COR-L47 (cell line): ENCODE measurements at places on chromosomes 6 and 20.

GRCh38 chr6:70884074-70884983 lies 72.5 kb downstream of the B3GAT2 start:
- peak; percentile 67 for DNase-seq

- DNase-seq: peak; percentile 67
Measured at GRCh38 chr6:29847871-29848630, 20.4 kb downstream of the HLA-G start.

GRCh38 chr6:28206928-28207509 lies 18.1 kb upstream of the ZSCAN9 start:
- DNase-seq: no peak

GRCh38 chr6:40485300-40485699 lies 101.9 kb downstream of the LRFN2 start:
- no peak for DNase-seq
